Stimulated activated CD4-positive, alpha-beta T cell treated with anti-CD3 and anti-CD28 coated beads, Interleukin-2, amount 100 ng/mL, for 48 hours (primary cell): ENCODE measurements at places on chromosomes 6 and 20.
A peak's percentile ranks its signal among the peaks of the same experiment; 100 is the strongest.

GRCh38 chr6:118748311-118749062 is 97.1 kb upstream of the CEP85L start:
- no peak for DNase-seq

- DNase-seq = no peak
Observed at GRCh38 chr6:109794201-109794923, 103.3 kb downstream of the FIG4 start.

GRCh38 chr6:36772397-36772796 is 66.8 kb downstream of the CPNE5 start:
- DNase-seq = no peak

GRCh38 chr6:92147246-92147645 is 1272.1 kb downstream of the EPHA7 start:
- no peak for DNase-seq

GRCh38 chr6:7914991-7915789 is 4.6 kb upstream of the TXNDC5 start:
- no peak for DNase-seq

- no peak for DNase-seq
Observed at GRCh38 chr6:139939189-139939979, 564.9 kb upstream of the CITED2 start.

GRCh38 chr20:25738198-25738597 is 41.5 kb upstream of the ZNF337 start:
- no peak for DNase-seq

DNA sequence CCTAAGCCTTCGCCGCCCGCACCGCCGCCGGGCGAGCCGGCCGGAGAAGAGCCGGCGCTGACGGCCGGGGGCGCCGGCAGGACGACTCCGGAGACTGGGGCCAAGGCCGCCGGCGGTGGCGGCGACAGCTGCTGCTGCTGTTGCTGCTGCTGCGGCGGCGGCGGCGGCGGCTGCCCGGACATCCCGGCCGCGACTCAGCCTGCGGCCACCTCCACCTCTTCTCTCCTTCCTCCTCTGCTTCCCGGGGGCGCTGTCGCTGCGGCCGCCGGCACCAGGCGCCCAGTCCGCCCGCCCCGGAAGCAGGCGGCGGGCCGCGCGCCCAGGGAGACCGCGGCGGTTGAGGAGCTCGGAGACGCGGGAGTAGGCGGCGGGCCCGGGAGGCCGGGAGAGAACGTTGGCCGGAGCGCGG is 307 bp downstream of the RANBP9 start:
- no peak for DNase-seq

- DNase-seq = no peak
Observed at GRCh38 chr6:147017153-147017552, 187.1 kb upstream of the STXBP5 start.

GRCh38 chr6:125020385-125020784 is 58.1 kb downstream of the RNF217 start:
- DNase-seq = no peak

DNA sequence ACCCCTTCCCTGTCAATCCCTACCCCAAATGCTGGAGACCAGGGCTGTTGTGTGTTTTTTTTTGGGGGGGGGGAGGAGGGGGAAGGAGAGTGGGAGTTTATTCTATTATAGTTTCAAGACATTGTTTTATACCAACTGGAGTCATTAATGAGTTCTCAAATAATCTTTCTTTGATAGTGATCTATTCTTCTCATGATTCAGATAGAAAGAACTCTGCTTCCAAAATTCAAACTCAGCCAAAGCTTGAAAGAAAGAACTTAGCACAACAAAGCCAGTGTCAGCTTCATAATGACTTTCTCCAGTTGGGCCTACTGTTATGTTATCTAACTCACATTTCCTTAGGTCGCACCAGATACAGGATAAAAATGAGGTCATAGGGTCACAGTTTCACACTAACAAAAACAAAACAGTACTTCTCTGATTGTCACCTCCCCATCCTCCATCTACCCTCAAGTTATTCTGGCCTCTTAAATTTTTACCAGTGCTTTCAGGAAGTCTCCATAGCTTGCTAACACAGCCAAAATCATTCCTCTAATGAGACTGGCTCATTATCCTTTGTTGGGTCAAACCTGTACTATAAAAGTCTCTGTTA is 19.0 kb upstream of the MAP3K7 start:
- DNase-seq = no peak

- no peak for DNase-seq
Observed at GRCh38 chr20:59412875-59413284, 112.5 kb downstream of the EDN3 start.

DNA sequence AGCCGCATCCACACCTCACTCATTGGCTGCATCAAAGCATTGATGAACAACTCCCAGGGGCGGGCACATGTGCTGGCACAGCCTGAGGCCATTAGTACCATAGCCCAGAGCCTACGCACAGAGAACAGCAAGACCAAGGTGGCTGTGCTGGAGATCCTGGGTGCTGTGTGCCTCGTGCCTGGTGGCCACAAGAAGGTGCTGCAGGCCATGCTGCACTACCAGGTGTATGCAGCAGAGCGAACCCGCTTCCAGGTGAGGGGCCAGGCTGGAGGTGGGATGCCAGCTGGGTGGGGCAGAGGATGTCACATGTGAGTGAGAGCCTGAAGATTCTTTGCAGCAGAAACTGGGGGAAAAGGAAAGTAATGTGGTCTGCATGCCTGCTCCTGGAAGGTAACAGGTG is 66.7 kb downstream of the MOCS1 start:
- DNase-seq = no peak

DNA sequence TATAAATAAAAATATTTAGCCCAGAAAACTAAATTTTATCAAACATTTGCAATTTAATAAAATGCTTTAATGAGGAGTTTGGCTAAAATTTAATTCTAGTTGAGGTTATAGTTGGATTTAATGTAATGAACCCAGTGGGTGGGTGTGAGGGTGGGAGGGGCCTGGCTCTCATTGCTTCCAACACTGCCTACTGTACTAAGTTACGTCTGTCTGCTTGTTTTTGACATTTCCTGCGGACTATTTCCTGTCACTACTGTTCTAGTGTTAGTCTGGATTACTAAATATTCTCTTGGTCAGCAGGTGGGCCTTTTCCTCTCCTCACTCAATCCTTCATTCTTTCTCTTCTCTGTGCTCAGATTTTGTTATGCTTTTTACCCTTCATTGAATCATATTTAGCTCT is 82.5 kb upstream of the MAP3K7 start:
- DNase-seq = no peak

- DNase-seq = peak; percentile 10
Observed at GRCh38 chr20:32823078-32823477, 3.3 kb downstream of the MAPRE1 start.

GRCh38 chr6:33483678-33484077 is 29.3 kb downstream of the ZBTB9 start:
- no peak for DNase-seq

DNA sequence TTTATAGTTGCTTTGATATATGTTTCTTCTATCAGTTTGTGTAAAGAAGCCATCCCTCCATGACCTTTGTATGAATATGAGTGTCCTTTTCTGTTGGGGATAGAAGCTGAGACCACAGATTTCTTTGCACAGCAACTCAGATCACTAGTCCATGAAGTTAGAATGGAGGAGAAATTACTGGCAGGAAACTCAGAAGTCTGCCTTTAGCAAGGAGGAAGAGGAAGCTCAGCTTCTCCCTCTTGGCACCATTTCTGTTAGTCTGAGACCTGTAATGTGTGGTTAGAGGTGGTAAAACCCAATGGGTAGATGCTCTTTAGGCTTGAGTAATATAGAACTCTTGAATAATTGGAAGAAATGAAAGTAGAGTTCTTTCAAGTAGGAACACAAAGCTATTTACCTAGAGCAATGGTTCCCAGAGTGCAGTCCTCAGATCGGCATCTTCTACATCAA is 995.3 kb upstream of the FLRT3 start:
- no peak for DNase-seq

- DNase-seq = no peak
Observed at GRCh38 chr20:24013953-24014352, 25.4 kb upstream of the GGTLC1 start.

DNA sequence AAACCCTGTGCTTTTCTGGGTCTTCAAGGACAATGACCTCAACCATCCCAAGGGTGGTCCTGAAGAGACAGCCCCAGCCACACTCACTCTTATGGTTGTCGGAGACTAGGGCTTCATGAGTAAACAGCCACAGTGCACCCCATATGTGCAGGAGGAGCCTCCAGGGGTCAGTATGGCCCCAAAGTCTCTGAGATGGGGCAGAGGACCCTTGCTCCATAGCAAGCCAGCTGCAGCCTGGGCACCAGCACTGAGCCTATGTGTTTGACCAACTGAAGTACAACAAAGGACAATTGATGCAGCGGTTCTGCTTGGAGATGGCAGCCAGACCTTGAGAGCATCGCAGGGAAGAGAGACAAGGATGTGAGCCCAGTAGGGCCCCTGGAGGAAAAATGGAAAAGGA is 112.2 kb downstream of the LRFN2 start:
- DNase-seq = no peak

DNA sequence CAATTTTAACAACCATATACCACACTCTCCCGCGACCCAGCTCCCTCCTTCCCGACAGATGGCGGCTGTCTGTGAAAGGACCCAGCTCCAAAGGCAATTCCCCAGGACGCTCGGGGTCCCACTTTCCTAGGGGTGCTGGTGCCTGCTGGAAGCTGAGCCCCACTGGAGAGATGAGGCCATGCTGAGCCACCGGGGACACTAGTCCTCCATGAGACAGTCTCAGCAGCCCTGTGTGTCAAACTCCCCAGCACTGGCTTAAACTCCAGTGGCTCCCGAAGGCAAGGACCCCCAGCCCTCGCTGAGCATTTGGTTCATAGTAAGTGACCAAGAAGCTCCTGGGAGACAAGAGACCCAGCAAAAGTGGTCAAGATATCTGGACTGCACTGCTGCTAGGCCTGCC is 52.1 kb downstream of the SLC2A10 start:
- no peak for DNase-seq

DNA sequence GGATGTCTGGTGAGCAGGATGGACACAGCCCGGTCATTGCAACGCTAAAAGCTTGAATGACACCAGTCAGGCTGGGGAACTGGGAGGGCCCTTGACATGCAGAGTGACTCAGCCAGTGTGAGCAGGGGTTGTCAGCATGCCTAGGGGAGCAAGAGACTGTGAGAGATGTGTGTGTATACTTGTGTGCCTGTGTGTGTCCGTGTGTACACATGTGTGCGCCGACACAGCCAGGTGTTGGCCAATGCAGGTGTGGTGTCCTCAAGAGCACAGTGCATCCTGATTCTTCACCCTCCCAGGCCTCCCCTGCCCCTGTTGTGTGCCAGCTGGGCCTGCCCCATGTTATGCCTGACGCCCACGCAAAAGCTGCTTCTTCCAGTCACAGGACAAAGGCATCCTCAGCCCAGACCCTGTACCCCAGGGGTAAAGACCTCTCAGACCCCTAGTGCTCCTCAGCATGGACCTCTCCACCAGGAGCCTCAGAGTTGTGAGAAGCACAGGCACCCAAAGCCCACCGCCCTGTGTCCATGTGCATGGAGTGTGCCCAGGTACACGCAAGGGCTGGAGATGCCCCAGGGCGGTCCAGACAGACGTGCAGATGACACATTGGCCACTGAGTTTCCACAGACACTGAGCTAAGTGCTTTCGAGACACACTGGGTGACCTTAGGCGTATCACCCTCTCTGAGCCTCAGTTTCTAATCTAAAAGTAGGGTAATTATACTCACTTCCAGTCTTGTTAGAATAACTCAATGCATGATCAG is 16.6 kb downstream of the NRSN2 start:
- DNase-seq = no peak

DNA sequence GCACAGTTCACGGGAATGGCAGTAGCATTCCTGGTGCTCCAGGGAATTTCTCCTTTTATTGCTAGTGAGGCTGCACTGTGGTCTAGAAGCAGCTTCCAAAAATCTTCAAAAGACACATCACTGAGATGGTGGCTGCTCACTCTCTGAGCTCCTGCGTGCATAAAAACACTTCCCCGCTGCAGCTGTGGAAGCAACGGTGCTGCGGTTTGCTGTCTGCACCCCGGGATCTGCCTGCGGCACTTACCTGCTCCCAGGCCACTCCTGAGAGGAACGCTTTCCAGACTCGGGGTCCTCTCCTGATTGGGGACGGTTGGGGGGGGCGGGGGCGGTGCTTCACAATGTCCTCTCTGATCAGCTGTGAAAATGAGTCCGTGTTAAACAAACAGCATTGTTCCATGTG is 77.9 kb downstream of the TMEM242 start:
- no peak for DNase-seq

- DNase-seq = no peak
Observed at GRCh38 chr6:7471171-7471570, 70.3 kb upstream of the DSP start.

GRCh38 chr6:157579467-157580031 is 198.6 kb downstream of the ZDHHC14 start:
- DNase-seq = no peak

DNA sequence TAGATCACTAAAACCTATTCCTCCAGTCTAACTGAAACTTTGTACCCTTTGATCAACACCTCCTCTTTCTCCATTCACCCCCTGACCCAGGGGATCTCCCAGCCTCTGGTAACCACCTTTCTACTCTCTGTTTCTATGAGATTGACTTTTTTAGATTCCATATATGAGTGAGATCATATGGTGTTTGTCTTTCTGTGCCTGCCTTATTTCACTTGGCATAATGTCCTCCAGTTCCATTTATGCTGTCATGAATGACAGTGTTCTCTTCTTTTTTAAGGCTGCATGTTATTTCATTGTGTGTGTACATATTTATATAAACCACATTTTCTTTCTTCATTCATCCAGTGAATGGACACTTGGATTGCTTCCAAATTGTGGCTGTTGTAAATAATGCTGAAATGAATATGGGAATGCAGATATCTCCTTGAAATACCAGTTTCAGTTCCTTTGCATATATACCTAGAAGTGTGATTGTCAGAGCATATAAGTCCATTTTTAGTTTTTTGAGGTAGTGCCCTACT is 57.7 kb downstream of the DHX35 start:
- peak; percentile 20 for DNase-seq

DNA sequence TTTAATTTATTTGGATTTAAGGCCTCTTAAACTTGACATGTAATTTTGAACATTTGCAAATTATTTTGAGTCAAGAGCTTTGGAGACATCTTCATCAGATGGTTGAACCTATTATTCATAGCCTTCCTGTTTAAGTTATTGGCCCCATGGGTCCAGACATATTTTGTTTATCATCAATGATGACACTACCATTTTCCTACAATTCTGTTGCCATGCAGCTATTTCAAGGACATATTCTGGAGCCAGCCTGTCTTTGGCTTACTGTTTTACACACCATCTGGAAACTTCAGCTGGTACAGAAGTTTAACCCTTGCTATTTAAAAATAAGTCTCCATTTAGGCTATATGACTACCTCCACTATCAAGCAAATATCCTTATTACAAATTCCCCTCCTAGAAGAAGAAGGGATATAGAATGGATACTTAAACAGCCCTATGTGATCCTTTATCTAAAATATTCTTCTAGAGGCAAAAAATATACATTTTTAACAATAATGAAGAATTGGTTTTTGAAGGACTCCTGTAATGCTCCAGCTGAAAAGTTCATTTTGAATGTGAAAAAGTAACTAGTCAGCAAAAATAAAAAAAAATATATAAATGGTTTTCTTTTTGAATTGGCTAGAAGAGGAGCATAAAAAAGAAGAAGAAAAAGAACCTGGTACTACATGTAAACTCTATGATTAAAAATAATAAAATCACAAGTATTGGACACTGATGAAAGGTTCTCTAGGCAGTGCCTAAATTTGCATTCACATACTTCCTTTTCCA is 544.0 kb upstream of the HS3ST5 start:
- no peak for DNase-seq

- DNase-seq = no peak
Observed at GRCh38 chr6:679282-679681, 13.7 kb downstream of the EXOC2 start.
